Central memory CD8-positive, alpha-beta T cell (primary cell): ENCODE measurements at places on chromosomes 2 and 18.
A peak's percentile ranks its signal among the peaks of the same experiment; 100 is the strongest.

GRCh38 chr18:6744816-6745455, 15.4 kb downstream of the ARHGAP28 start:
- no peaks in the 10 kb centered on the region for H3K4me1 ChIP-seq
- H3K36me3 ChIP-seq = peaks cover 3% of the 10 kb centered on the region
- DNase-seq = no peak
- H3K27me3 ChIP-seq = no peaks in the 10 kb centered on the region

GRCh38 chr18:54396760-54397159, 39.1 kb downstream of the C18orf54 start:
- no peaks in the 10 kb centered on the region for H3K36me3 ChIP-seq
- no peak overlapping the region for H3K4me3 ChIP-seq
- no peaks in the 10 kb centered on the region for H3K27me3 ChIP-seq
- DNase-seq = no peak
- H3K4me1 ChIP-seq = no peaks in the 10 kb centered on the region

- peaks cover 52% of the 10 kb centered on the region for H3K4me1 ChIP-seq
- DNase-seq = no peak
- peak overlapping the region; percentile 99 for H3K4me3 ChIP-seq
- H3K36me3 ChIP-seq = peaks cover 50% of the 10 kb centered on the region
- H3K27me3 ChIP-seq = no peaks in the 10 kb centered on the region
- peak overlapping the region; percentile 36 for H3K27ac ChIP-seq
Measured at GRCh38 chr2:196173505-196173904, 2.1 kb upstream of the STK17B start.

DNA sequence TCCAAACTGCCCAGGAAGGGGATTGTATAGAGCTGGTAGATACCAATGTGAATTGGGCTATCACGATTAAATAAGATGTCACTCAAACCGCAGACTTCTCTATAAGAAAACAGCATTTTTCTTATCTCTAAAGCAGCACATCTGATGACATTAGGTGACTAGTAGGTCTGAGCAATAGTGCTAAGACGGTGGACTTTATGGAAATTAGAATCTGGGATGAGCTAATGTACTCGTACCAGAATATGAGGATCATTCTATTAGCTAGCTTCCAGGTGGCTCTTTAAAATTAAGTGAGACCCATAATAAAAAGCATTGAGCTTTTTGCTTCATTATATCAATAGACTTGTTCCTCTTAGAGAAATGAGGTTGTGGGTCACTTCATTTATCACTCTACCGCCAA, 130.0 kb upstream of the MC4R start:
- H3K36me3 ChIP-seq = no peaks in the 10 kb centered on the region
- no peak for DNase-seq
- no peaks in the 10 kb centered on the region for H3K4me1 ChIP-seq
- H3K27ac ChIP-seq = no peak overlapping the region
- no peak overlapping the region for H3K4me3 ChIP-seq

GRCh38 chr18:26233208-26233607, 7.0 kb downstream of the TAF4B start:
- H3K27me3 ChIP-seq = no peaks in the 10 kb centered on the region
- H3K4me1 ChIP-seq = peaks cover 21% of the 10 kb centered on the region
- H3K36me3 ChIP-seq = no peaks in the 10 kb centered on the region
- H3K27ac ChIP-seq = no peak overlapping the region
- DNase-seq = no peak
- H3K4me3 ChIP-seq = no peak overlapping the region

- H3K4me1 ChIP-seq = peaks cover 11% of the 10 kb centered on the region
- peaks cover 3% of the 10 kb centered on the region for H3K36me3 ChIP-seq
- H3K27ac ChIP-seq = no peak overlapping the region
- DNase-seq = no peak
- H3K4me3 ChIP-seq = no peak overlapping the region
Measured at GRCh38 chr2:86541334-86541733, 21.9 kb downstream of the CHMP3 start.

GRCh38 chr2:54523324-54523959, 67.3 kb downstream of the SPTBN1 start:
- H3K4me1 ChIP-seq = peaks cover 6% of the 10 kb centered on the region
- no peak overlapping the region for H3K4me3 ChIP-seq
- DNase-seq = no peak
- H3K27ac ChIP-seq = no peak overlapping the region
- H3K27me3 ChIP-seq = peaks cover 14% of the 10 kb centered on the region

DNA sequence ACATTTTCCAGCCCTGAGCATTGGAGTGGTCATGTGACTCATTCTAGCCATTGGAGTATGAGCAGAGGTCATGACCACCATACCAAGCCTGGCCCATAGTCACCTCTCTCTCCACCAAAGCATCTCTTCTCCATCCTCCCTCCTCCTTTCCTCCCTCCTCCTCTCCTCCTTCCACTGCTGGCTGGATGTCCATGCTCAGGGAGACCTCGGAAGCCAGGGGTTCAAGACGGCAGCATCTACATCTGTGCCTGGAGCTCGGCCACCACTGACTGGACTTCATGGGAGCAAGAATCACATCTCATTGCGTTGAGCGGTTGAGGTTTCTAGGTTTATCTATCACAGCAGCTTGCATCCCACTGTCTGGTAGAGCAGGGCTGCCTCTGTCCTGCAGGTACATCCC, 252.4 kb downstream of the NDUFA10 start:
- no peaks in the 10 kb centered on the region for H3K36me3 ChIP-seq
- no peak for DNase-seq
- peaks cover 73% of the 10 kb centered on the region for H3K27me3 ChIP-seq
- H3K4me1 ChIP-seq = no peaks in the 10 kb centered on the region

DNA sequence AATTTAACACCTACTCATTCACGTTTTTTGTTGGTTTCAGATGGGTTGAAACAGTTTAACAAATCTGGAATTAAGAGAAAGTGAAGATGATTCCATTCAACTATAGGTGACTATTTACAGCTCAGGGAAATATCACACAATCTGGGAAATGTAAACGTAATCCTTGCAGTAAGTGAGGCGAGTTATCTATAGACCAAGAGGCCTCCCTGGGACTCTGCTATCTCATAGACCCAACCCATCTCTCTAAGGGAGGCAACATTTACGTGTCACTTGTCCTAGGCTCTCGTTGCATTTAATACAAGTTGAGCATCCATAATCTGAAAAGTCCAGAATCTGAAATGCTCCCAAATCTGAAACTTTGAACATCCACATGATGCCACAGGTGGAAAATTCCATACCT, 2.0 kb upstream of the MOB4 start:
- H3K36me3 ChIP-seq = peaks cover 12% of the 10 kb centered on the region
- H3K4me3 ChIP-seq = no peak overlapping the region
- H3K4me1 ChIP-seq = peaks cover 25% of the 10 kb centered on the region
- no peak overlapping the region for H3K27ac ChIP-seq
- H3K27me3 ChIP-seq = no peaks in the 10 kb centered on the region

DNA sequence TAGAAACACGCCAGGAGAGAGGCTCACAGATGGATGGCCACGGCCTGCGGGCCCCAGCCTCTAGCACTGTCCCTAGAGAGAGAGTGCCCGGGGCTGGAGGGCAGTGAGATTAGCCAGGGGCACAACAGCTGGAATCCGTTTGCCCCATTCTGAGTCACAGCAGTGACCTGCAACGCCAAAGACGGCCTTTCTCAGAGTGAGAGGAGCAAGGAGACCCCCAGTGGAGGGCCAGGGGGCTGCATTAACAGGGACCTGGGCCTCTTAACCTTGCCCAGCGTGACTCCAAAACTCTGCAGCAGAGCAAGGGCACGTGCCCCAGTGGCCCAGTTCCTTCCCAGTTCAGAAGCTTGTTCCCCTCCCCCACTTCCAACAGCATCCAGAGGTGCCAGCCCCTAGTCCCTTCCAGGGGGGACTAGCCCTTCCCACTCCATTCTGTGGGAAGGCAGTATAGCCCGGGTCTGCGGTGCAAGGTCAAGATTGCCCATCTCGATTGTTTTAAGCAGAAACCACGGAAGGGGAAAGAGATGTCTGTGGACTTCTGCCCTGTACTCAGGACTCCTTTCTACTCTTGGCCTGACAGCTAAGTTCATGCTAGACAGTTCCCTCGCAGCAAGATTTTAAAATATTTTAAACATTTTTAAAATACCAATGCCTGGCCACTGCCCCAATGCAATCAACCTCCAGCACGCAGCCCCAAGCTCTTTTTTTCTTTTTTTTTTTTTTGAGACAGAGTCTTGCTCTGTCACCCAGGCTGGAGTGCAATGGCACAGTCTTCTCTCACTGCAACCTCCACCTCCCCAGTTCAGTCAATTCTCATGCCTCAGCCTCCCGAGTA, 50.9 kb upstream of the BIN1 start:
- DNase-seq = no peak
- no peaks in the 10 kb centered on the region for H3K36me3 ChIP-seq
- H3K4me1 ChIP-seq = no peaks in the 10 kb centered on the region
- no peak overlapping the region for H3K27ac ChIP-seq
- H3K4me3 ChIP-seq = no peak overlapping the region
- peaks cover 14% of the 10 kb centered on the region for H3K27me3 ChIP-seq

GRCh38 chr18:55221622-55222021, 262.4 kb upstream of the CCDC68 start:
- DNase-seq = no peak
- peaks cover 2% of the 10 kb centered on the region for H3K36me3 ChIP-seq
- H3K27ac ChIP-seq = no peak overlapping the region
- H3K27me3 ChIP-seq = no peaks in the 10 kb centered on the region

DNA sequence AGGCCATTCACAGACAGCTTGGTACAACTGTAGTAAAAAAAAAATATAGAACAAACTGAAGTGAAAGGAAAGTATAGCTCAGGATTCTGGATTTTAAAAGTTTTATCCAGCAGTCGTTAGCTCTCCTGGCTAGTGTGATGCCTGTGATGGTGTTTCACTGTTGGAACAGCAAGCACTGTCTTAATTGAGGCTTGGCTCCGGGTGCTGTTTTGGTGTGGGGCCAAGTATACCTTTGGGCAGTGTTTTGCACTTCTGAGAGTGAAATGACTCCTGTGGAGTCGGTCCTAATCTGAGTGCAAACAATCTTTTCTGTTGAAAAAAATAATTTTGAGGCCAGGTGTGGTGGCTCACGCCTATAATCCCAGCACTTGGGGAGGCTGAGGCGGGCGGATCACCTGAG, 28.7 kb upstream of the RAB1A start:
- no peaks in the 10 kb centered on the region for H3K4me1 ChIP-seq
- no peaks in the 10 kb centered on the region for H3K27me3 ChIP-seq
- H3K36me3 ChIP-seq = no peaks in the 10 kb centered on the region
- H3K27ac ChIP-seq = no peak overlapping the region
- DNase-seq = no peak

- no peaks in the 10 kb centered on the region for H3K27me3 ChIP-seq
- DNase-seq = peak; percentile 53
- peak overlapping the region; percentile 87 for H3K27ac ChIP-seq
- H3K36me3 ChIP-seq = peaks cover 11% of the 10 kb centered on the region
Measured at GRCh38 chr2:25323042-25323514, 18.6 kb downstream of the DNMT3A start.

DNA sequence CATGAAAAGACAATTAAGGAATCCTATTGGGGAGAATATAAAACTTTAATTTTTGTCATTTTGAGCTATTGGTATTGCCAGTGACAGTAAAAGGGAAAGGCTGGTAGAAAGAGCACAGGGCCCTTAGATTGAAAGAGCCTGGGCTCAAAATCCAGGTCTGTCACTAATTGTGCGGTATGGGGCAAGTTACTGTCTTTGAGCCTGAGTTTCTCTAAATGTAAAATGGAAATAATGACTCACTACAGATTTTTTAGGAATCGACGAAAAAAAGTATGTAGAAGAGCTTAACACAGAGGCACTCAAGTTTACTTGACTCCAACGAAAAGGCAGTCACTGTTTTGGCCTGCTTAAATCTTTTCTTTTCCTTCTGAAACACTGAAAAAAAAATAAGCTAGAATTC, 7.0 kb downstream of the NDUFV2 start:
- H3K4me1 ChIP-seq = peaks cover 62% of the 10 kb centered on the region
- no peak for DNase-seq
- H3K4me3 ChIP-seq = peak overlapping the region; percentile 23
- H3K36me3 ChIP-seq = peaks cover 7% of the 10 kb centered on the region
- no peaks in the 10 kb centered on the region for H3K27me3 ChIP-seq
- peak overlapping the region; percentile 70 for H3K27ac ChIP-seq

DNA sequence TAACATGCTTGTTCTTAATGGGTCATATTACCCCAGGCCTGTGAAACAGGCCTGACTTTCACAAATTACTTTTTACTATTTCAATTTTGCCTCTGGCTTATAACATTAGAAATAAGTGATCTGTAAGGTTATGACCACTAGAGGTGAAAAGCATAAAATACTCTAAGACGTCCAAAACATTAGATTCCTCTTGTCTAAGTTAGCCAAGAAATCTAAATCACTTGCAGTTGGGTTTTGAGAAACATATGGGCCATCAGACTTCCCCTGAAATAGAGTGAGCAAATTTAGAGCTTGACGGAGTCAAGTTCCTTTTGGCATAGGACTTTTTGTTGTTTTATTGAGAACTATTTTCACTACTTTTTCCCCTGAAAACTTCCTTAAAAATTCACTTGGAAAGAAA, 32.7 kb upstream of the RIT2 start:
- H3K4me1 ChIP-seq = no peaks in the 10 kb centered on the region
- H3K36me3 ChIP-seq = no peaks in the 10 kb centered on the region
- DNase-seq = no peak
- no peaks in the 10 kb centered on the region for H3K27me3 ChIP-seq
- no peak overlapping the region for H3K4me3 ChIP-seq

DNA sequence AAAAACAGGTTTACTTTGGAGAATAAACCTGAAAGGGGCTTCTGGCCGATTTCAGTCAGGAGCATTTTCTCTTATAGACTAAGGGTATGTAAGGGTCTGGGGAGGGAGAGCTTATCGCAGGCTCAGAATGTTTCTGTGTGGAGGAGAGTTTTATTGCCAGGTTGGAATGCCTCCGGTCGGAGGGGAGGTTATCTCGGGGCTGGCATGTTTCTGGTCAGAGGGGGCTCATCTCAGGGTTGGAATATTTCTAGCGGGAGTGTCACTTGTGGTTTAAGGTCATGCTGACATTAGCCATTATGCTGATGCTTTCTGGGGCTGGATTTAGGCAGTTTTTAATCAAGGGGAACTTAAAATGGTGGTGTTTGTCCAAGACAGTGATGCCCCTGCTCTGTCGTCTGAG, 333.6 kb downstream of the METTL4 start:
- no peak for DNase-seq
- no peak overlapping the region for H3K4me3 ChIP-seq
- no peaks in the 10 kb centered on the region for H3K4me1 ChIP-seq
- peaks cover 69% of the 10 kb centered on the region for H3K27me3 ChIP-seq
- H3K27ac ChIP-seq = no peak overlapping the region

DNA sequence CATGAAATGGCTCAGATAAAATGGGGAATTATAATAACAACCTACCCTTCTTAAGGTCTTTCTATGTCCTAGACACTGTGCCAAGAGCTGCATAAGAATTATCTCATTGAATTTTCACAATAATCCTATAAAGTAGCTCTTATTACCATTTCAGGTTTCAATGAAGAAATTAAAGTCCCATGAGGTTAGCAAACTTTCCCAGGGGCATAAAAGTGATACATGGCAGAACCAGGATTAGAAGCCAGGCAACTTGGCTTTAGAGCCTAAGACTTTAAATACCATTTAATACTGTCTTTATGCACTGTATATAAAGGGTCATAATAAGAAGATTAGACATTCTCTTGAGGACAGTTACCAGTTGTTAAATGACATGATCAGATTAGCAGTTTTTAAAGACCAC, 130.1 kb downstream of the GCA start:
- no peaks in the 10 kb centered on the region for H3K4me1 ChIP-seq
- no peak for DNase-seq
- H3K27me3 ChIP-seq = no peaks in the 10 kb centered on the region
